ENCODE measurements at places on chromosomes 5 and 9.

DNA sequence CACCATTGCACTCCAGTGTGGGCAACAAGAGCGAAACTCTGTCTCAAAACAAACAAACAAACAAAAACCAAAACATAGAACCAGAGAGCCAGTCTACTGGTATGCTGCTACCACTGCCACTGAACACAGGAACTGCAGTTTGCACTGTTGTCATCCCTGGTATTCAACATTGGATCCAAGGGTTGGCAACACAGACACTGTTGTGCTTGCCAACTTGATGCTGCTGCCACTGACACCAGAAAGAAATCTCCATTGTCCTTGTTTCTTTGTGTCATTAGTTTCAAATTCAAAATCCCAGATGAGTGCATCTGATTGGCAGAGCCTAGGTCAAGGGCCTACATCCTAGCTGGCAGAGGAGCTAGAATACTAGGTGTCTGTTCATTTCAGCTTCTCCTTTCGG is 16.2 kb downstream of the HINT1 start:
- no peak for DNase-seq

DNA sequence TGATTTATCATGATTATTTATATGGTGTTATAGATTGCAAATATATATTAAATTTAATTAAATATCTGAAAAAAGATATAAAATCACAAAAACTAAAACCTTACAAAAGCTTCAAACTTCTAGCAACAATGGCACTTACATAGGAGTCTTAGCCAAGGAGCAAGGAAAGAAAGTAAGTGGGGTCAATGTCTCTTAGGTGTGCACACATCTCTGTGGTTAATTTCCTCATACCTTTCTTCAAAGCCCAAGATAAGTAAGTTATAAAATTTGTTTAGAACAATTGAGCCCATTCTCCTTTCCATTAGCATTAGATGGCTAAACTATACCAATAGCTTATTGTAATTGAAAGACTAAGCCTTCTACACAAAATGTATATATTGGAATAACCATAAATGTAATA is 161.6 kb upstream of the PDE4D start:
- DNase-seq, result no peak

DNA sequence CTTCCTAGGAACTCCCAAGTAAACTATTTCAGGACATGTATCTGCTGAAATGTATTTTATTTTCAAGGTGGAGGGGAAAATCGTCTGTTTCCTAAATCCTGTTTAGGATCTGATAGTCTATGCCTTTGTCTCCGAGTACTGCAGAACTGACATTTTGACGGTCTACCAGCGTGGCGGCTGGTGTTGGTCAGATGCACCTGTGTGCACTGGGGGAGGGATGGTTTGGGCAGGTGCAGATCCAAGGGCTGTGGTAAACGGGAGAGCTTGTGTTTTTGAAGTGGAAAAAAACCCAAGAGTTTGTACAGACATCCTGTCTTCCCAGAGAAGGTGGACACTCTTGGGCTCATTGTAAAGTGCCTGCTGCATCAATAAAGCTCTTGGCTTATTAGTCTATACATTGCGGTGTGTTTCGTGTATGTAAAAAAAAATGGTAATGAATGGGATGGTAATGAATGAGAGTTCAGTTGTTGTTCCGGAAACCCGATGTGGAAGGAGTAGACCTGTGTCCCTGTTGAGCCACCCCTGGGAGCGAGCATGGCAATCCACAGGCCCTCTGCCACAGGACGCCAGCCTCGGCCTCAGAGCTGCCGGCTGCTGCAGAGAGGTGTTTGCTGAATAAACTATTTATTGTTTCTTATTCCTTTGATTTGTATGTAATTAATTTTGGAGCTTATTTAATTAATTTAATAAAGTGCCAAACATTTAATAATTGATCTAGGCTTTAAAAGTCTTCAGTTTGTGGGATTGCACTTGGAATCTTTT is 15.3 kb downstream of the ARPC5L start:
- DNase-seq, result no peak

DNA sequence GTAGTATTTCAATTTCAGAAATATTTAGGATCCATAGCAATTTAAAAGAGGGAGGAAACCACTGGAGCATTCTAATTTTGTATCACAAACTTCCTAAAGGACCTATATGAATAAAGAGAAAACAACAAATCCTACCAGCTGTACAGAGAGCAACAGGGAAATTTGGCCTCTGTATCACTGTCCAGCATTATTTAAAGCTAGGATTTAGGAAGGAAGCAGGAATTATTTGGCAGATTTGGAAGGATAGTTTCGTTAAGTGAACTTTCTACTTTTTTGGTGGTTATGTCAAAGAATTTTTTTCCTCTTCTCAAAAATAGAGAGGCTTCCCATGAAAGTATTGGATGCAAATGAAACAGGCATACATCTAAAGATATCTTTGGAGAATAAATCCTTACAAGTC is 269.7 kb downstream of the RAB3C start:
- DNase-seq, result no peak

GRCh38 chr9:75464726-75465125 is 376.4 kb downstream of the OSTF1 start:
- no peak for DNase-seq

GRCh38 chr9:127188396-127188795 is 66.0 kb upstream of the ANGPTL2 start:
- no peak for DNase-seq

Data from H4 (cell line).